ENCODE measurements at places on chromosomes 4 and X. TPM values are rescaled to one million over a fixed set of nuclear protein-coding genes. Genes with fewer than 3 reads are reported as not detected.

HTN1 gene
- total RNA-seq: not detected

CENPVL1 gene
- not detected for total RNA-seq

ASB12 gene
- total RNA-seq: not detected

SUPT20HL1 gene
- total RNA-seq: under 0.01 TPM

HTRA3 gene
- total RNA-seq: 12.5 TPM

PLXNB3 gene
- 6.2 TPM for total RNA-seq

KLHL2 gene
- 18.1 TPM for total RNA-seq

TRAPPC11 gene
- total RNA-seq: 70.9 TPM

MGARP gene
- 46.9 TPM for total RNA-seq

ATP2B3 gene
- under 0.01 TPM for total RNA-seq

NUDT6 gene
- 4.5 TPM for total RNA-seq

SMIM10 gene
- 1.8 TPM for total RNA-seq

GUCY2F gene
- total RNA-seq: 0.05 TPM

RNF150 gene
- 1.0 TPM for total RNA-seq

DMRTC1B gene
- total RNA-seq: not detected

KIAA1210 gene
- not detected for total RNA-seq

SH3D19 gene
- total RNA-seq: 31.6 TPM
